ENCODE measurements at places on chromosomes 4 and X.

GRCh38 chr4:147815741-147816140 lies 83.9 kb downstream of the ARHGAP10 start:
- no peak for DNase-seq

GRCh38 chr4:64799751-64800150 lies 390.5 kb upstream of the TECRL start:
- DNase-seq: no peak

DNA sequence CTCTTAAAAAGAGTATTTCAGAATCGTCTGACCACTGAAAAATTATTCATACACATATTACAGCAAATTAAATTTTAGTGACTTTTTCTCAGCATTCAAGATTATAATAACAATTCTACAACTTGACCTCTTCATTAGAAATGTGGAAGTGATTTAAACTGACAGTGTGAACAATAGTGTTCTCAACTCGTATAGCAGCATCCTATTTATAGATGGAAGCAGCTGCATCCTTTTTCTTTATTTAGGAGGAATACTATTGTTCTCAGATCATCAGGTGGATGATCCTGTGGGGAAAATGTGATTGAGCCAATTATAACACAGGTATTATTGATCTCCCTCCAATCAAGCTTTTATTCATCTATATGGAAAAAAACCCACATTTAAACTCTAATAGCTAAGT lies 56.7 kb downstream of the RAPGEF2 start:
- DNase-seq: no peak

DNA sequence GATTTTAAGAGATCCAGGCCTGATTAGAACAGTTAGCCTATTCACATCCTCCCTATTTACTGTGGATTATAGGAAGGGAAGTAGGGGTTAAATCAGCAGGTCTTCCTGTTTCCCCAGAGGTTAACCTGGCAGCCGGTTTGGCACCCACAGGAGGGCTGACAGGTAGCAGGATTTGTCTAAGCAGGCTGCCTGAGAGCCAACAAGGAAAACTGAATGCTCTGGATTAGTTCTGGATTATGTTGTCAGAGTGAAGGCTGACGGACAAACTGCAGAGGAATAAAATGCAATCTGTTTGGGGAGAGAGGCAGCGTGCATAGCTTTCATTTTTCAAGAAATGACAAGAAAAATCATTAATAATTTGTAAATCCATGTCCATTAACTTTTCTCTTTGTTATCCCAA lies 397.1 kb upstream of the FAM241A start:
- no peak for DNase-seq

DNA sequence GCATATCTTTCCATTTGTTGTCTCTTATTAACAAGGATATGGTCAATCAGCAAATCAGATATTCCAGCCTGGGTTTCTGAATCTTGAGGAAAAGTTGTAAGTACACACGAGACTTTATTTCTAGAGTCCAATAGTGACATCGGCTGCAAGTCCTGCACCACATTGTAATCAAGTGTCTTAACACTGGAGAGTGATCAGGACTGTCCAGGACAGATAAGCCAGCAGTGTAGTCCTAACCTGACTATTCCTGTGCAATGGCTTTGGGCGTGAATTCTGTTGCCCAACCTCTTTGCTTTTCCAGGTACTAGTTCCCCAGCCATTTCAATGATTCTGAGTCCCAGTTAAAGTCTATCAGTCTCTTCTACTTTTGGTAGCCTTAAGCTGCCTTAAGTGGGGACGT lies 395.0 kb downstream of the PCDH10 start:
- DNase-seq: no peak

- peak; percentile 35 for DNase-seq
Measured at GRCh38 chr4:110503270-110504083, 27.5 kb downstream of the ENPEP start.

DNA sequence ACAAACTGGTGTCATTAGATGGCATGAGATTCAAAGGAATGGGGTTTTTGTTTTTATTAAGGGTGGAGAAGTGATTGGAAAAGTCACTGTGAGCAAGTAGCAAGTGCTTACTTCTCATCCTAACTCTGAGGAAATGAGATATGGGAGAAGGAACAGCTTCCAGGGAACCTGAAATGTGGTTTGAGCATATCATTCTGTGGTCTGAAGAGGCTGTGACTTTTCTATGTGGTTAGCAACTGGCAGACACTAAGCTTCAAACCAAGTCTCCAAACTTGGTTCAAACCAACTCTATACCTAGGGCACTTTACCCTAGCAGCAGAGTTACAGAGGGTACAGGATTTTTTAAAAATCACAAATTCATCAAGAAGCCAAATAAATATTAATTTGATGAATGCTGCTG lies 58.2 kb downstream of the DCLK2 start:
- DNase-seq: peak; percentile 77

GRCh38 chr4:77710059-77710458 lies 104.4 kb downstream of the CXCL13 start:
- DNase-seq: no peak

- DNase-seq: peak; percentile 1
Measured at GRCh38 chr4:72473434-72473900, 95.6 kb downstream of the ADAMTS3 start.

DNA sequence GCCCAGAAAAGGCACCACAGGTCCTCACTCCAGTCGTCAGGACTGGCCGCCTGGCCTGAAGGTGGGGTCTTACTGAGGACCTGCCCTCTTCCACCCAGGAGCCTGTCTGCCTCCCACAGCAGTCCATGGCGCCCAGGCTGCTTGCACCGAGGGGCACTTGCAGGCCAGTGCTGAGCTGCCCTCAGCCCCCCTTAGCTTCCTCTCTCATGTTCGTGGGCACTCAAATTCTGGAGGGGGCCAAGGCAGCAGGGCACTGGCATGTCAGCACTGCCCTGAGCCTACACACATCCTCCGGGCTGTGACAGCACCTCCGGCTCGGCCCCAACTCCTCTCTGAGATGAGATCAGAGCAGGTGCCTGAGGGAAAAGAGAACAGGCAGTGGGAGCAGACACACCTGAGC lies 27.2 kb upstream of the ZBTB33 start:
- DNase-seq: no peak

GRCh38 chr4:152634110-152634760 lies 45.6 kb downstream of the TMEM154 start:
- DNase-seq: no peak

DNA sequence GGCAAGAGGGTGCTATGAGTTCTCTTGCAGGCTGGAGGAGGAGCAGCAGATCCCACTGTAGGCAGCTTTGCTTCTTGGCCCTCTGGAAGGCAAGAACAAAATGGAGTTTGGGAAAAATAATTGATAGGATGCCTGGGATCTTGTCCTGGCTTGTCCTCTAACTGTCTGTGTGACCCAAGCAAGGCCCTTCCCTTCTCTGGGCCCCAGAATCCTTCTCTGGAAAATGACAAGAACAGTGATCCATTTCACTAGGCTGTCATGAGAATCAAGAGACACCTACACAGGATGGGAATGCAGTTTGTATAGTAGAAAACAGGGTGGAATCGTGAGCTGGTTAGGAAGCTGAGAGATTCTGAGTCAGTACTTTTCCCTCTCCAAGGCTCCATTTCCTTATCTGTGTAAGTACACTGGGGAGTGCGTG lies 133.3 kb downstream of the PJA1 start:
- DNase-seq: no peak

GRCh38 chr4:26384380-26385057 lies 63.7 kb downstream of the RBPJ start:
- DNase-seq: no peak

DNA sequence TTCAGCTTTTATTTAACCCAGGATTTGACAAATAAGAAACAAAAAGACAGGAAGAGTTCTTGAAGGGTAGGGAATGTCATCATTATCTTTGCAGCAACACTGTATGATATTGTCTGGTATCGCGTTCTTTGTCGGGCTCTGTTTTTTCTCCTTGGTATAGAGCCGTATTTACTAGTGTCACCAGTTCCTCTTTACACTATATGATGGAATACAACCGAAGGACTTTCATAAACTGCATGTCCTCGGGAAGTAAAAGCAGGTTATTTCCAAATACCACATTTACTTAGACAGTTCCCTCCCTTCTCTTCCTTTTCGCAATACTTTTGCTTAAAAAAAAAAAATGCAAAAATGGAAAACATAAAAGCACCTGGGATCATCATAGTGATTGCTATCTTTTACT lies 96.6 kb upstream of the IL13RA1 start:
- no peak for DNase-seq

GRCh38 chrX:133437356-133437755 lies 22.1 kb upstream of the GPC4 start:
- no peak for DNase-seq

DNA sequence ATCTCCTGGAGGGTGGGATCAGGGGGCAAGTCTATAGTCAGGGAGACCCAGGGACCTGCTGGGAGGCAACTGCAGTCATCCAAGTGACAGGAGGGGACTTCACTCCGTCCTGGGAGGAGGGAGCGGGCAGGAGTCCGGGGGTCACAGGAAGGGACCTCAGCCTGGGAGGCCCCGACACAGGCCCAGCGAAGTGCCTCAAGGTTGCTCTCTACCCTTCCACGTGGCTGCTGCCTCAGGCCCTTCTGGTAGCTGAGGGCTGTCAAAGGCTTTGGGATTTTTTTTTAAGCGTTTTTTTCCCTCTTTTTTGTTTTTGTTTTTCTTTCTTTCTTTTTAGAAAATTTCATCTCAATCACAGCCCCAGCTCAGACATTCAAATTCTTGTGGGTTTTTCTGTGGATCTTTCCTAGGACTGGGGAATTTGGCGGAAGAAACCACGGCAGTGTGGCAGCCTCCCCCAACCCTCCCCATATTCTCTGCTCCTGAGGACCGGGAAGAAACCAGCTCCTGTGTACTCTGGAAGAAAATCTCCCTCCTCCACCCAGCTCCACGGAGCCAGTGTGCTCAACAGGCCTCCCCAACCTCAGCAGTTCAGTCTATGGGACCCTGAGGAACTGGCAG lies 1.4 kb upstream of the HAUS7 start:
- DNase-seq: peak; percentile 13

- DNase-seq: no peak
Measured at GRCh38 chr4:68750555-68750954, 65.2 kb upstream of the UGT2B10 start.

DNA sequence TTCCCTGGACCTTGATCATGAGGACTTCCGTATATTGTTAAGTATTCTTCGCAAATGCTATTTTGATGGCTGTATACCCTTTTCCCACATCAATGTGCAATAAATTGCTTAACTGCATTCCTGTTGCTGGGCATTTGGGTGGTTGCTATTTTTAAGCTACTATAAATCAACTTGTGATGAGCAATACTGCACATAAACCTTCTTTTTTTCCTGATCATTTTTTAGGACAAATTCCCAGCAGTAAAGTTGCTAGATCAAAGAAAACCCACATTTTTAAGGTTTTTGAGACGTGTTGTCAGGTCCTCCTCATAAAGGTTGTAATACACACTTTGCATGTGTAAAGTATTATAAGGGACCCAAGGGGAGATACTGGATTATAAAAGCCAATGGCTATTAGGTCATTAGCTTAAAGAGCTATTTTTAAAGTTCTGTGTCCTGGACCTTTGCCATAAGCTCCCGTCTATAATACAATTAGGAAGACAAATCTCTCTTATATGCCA lies 35.6 kb downstream of the LIMCH1 start:
- no peak for DNase-seq

- DNase-seq: no peak
Measured at GRCh38 chr4:183588169-183588675, 70.8 kb downstream of the RWDD4 start.

DNA sequence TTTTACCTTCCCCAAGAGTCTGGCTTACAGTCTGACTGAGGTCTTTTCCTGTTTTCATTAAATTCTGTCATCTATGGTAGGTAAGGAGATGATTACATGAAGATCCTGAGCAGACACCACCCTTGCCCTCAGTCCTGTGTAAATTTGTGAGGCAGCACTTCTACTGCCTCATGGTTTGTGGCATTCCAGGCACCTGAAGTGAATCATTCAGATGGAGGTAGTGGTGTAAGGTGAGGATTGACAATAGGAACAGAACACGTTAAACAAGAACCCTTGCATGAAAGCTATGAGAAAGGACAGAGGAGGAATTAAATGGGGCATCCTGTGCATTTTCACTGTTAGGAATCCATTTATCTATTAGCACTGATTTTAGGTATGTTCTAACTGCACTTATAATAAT lies 618.6 kb downstream of the TLL1 start:
- no peak for DNase-seq

- peak; percentile 57 for DNase-seq
Measured at GRCh38 chr4:76589402-76589801, 154.4 kb downstream of the SHROOM3 start.

- no peak for DNase-seq
Measured at GRCh38 chr4:1400831-1401408, 5.3 kb downstream of the NKX1-1 start.

DNA sequence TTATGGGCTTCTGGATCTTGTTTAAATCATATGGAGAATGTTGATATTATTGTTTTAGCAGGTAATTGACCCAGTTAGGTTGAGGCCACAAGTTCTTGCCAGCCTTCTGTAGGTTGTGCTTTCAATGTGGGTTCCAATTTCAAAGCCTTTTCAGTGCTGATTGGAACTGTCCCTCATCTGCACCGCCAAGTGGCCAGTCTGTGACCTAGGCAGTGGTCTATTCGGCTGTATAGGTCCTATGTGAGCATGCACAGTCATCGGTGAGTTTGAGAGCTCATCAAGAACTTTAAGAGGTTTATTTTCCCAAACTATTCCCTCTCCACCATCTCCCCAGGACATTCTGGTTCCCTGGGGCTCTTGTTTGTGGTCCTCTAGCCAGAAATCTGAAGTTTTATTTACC lies 35.7 kb downstream of the DDX53 start:
- no peak for DNase-seq

DNA sequence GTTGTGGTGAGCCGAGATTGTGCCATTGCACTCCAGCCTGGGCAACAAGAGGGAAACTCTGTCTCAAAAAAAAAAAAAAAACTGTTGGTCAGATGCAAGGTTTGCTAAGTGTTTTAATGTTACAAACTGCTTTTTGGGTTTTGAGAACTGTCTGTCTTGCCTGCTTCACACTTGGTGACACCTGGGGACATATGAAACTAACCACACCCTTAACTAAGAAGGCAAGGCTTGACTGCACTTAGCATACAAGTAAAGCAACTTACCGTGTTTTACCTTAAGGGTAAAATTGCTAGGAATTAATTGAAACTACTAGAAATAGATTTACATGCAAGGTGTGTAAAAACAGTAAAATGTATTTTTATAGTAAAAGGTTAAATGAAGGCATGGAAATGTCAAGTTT lies 180.4 kb downstream of the OR13H1 start:
- no peak for DNase-seq

DNA sequence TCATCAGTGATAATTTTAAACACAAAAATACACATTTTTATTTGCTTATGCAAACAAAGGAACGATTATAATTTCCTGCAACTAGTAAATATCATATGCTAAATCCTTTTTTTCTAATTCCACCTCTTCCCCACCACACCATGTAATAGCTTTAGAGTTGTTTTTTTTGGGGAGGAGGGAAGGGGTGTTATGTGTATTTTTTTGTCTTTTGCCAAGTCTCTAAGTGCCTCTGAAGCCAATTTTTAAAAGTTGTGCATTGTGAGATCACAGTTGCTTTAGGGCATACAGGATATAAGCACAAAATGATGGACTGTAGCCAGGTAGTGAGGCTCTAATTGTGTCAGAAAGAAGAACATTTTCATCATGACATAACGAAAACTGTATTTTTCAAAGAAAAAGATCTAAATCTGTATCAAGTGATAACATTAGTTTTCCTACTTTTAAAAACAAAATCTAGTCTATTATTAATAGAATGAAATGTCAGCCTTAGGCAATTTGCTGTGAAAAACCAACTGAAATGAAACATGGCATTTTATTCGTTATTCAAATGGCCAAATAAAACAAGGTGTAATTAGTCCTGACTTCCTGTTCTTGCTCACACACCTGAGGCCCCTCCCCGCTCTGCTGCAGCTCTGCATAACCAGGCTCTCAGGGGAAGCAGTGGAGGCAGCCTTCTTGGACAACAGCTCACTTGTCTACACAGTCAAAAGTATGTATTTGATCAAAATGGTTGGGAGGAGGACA lies 157.4 kb downstream of the PALLD start:
- peak; percentile 63 for DNase-seq
